ENCODE measurements at places on chromosomes 11 and 22. TPM values are rescaled to one million over a fixed set of nuclear protein-coding genes. Genes with fewer than 3 reads are reported as not detected.
A peak's percentile ranks its signal among the peaks of the same experiment; 100 is the strongest.

DNA sequence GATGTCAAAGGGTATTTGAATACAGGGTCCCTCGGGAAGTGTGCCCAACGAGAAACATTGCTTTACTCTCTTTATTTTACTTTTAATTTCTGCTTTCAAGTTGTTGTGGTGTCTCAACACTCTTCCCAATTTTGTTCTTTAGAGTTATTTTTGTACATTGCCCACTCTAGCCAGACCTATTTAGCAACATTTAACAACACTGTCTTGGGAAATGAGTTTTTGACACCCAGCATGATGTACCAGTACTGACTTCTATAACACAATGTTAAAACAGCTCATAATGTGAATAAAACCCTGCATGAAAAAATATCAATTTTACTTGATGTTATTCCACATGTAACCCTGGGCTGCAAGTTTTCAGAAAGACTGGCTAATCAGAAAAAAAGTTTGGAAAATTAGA, 350.2 kb upstream of the PITPNB start:
- no peak for DNase-seq

Gene BTG4
- total RNA-seq, result not detected

GRCh38 chr11:107493117-107493516, 35.5 kb upstream of the CWF19L2 start:
- DNase-seq, result no peak

DNA sequence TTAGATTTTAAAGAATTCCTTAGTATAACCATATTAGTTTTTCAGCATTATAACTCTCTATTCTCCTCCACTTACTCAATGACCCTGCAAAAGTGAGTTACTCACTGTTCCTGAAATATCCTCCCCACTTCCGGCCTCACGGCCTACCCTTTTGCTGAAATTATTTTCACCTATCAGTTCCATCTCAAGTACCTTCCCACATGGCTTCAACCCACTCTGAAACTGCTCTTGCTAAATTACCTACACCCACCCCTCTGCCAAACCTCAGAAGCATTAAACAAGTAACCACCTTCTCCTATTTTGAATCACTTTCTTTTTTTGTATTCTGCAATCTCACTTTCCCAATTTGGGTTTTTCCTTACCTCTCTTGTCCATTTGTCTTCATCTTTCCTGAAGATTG, 37.7 kb downstream of the OR5P2 start:
- no peak for DNase-seq

GRCh38 chr11:108654994-108655631, 9.8 kb upstream of the DDX10 start:
- DNase-seq, result peak; percentile 66

DNA sequence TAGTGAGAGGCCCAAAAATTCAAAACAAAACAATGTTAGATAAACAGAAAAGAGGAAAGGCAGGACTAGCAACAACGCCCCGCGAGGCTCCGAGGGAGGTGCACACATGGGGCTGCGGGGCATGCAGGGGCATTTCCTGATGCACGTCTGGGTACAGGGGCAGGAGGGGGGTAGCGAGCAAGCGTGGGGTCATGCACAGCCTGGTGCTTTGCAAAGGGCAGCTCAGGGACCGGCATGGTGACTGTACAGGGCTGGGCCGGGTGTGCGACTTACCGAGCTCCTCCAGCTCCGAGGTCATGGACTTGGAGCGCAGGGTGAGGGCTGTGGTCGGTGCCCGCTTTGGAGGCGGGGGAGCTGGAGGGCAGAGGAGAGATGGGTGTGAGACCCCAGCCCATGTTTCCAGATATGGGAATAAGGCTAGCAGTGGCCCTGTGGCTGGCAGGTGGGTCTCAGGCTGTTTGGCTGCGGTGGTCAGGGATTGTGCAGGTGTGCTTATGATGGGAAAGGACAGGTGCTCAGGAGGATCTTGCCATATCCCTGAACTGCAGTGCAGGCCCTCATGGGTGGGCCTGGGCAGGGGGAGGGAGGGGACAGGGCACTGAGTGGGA, 103.7 kb downstream of the CTTN start:
- DNase-seq, result no peak

DNA sequence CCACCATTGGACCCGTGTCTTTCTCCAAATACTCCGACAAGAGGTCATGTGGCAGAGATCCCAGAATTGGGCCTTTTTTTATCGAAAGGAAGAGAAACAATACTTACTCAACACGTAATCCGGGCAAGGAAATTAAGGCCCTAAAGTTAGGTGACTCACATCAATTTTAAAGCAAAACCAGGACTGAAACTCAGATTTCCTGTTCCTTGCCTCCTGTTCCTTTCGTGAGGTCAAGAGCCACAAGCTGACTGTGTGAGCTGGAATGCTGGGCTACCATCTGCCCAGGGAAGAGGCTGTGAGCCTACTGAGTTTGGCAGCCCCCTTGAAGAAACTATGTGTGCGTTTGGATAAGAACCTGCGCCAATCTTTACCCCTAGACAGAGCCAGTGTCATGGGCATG, 27.1 kb upstream of the MRGPRX2 start:
- DNase-seq, result no peak

GRCh38 chr11:45857961-45858474, 10.7 kb downstream of the CRY2 start:
- DNase-seq, result no peak

- no peak for DNase-seq
Measured at GRCh38 chr11:110713449-110713776, 1.2 kb upstream of the ARHGAP20 start.

DNA sequence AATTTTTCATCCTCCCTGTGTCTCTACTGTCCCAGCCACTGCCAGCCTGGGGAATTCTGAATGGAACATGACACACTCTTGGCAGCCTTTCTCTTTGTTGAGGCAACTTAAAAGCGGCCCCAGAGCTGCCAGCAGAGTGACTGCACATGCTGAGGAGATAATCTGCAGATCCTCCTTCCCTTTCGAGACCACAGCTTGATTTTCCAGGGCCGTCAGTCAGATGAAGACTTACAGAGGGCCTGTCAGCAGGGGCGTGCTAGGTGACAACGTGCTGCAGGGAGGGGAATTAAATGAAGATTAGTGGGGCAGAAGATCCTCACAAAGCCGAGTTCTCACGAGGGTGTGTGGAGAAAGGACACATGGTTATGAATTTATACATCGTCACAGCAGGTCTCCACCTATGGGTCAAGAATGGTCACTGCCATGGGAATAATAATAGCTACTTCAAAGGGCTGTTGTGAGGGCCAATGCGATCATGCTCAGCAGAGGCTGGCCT, 193.5 kb upstream of the PITPNB start:
- DNase-seq, result peak; percentile 73

- no peak for DNase-seq
Measured at GRCh38 chr11:29773656-29774264, 243.1 kb downstream of the KCNA4 start.

DNA sequence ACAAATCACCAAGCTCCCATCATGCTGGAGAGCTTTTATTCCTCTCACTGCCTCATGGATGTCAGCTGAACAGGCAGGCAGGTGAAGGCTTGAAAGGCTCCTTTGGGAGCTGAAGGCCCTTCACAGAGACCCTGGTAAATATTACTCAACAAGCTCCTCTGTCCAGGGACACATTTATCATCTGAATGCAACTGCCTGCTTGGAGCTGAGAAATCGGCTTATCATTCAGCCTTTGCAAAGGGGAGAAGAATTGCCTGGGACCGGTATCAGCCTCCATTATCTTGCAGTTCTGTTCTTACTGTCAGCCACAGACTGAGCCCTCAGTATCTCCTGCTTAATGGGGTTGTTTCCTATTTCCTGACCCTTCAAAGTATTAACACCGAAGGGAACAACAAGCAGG, 113.8 kb upstream of the PITPNB start:
- no peak for DNase-seq

- peak; percentile 69 for DNase-seq
Measured at GRCh38 chr11:45105233-45105983, 41.0 kb upstream of the PRDM11 start.

GRCh38 chr11:35583126-35583525, 35.1 kb upstream of the FJX1 start:
- DNase-seq, result no peak

- no peak for DNase-seq
Measured at GRCh38 chr11:12397931-12398334, 20.6 kb downstream of the PARVA start.

DNA sequence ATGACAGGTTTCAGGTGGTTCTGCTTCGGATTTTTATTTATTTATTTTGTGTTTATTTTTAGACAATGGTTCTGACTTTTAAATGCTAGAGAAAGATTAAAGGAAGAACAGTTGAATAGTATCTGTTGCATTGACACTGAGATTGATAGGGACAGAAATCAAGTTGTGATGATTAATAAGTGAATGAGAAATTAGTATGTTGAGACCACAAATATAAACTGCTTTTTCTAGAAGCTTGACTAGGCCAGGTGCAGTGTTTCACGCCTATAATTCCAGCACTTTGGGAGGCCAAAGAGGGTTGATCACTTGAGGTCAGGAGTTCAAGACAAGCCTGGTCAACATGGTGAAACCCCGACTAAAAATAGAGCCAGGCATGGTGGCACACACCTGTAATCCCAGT, 65.1 kb upstream of the TNRC6B start:
- DNase-seq, result no peak

Data from SK-MEL-5 (cell line).